COLO829 (cell line): ENCODE measurements at places on chromosomes 3 and 15.

DNA sequence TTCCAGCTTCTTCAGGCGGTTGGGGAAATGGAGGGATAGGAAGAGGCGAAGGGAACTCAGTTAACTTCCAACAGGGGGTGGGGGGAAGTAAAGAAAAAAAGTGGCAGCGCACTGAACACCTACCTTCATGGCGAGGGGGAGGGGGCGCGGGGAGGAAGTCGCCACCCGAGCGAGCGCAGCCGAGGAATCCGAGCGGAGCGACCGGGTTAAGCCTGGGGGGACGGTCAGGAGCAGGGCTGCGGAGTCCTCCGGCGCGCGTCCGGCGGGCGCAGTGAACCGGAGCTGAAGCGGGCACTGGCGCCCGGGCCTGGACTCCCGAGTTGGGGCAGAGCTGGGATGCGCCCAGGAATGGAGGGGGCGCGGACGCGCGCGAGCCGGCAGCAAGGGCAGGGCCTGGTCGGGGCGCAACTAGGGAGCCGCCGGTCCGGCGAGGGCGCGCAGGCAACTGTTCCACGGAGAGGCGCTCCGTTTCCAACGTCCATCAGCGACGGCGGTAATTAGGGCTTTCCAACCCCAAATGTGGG, at the start of gene WNT5A:
WNT5A (minus strand) TSS at position 450 of the 524 bp plus-strand sequence; CDS start at position 129, 321 bp downstream.
- no peak for DNase-seq

- DNase-seq = no peak
Measured at GRCh38 chr15:81174125-81174791, 22.4 kb upstream of the IL16 start.

GRCh38 chr3:44355362-44356033, 16.9 kb downstream of the TCAIM start:
- peak; percentile 41 for DNase-seq

DNA sequence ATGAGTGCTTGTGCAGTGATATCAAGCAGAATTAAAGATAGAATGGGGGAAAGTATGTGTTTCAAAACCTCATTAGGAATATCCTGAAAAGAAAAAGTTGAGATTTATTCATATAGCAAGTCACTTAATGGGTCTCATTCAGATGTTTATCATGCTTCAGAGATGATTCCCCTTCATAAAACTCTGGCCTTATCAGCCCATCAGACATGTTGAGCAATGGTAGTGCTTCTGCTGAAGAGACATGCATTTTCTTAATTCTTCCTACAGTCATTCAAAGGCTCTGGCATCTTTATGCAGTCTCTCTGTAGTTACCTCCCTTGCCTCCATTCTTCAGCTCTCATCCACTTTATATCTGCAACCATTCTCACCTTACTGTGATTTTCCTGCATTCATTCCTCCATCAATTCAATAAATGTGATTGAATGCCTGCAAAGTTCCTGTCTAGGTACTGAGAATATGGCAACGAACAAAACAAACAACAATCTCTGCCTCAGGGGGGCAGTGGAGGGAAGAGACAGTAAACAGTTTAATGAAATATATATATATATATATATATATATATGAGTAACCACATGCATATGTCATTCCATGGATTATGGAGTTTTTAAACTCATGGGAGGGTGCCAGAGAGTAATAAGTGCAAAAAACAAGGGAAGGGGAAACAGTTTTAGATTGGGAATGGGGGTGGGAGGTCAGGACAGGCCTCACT, 138.5 kb downstream of the NECTIN3 start:
- DNase-seq = no peak

GRCh38 chr3:68996356-68996995, 17.0 kb downstream of the EOGT start:
- no peak for DNase-seq

GRCh38 chr15:59879506-59880265, 124.4 kb upstream of the FOXB1 start:
- DNase-seq = no peak

DNA sequence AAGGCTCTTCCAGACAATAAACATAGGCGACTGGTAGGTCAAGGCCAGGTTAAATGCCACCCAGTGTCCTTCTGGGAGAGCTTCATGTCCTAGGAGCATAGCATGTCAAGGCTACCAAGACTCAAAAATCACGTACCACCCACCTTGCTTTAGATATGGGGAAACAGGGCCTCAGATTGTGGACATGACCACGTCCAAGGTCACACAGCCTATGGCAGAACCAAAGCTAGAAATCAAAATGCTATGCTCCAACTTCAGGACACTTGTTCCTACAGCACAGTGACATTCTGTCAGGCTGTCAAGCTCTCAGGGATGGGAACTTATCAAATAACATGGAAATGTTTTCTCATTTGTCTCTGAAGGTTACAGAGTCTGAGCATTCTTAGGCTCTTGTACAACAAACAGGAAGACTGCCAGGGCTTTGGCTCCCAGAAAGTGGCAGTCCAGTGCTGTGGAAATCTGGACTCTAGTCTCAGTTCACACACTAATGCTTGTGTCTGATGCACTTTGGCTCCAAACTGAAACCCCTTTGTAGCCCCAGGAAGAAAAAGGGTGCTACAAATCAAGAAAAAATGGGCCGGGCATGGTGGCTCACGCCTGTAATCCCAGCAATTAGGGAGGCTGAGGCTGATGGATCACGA, 170.4 kb upstream of the LPP start:
- DNase-seq = no peak

DNA sequence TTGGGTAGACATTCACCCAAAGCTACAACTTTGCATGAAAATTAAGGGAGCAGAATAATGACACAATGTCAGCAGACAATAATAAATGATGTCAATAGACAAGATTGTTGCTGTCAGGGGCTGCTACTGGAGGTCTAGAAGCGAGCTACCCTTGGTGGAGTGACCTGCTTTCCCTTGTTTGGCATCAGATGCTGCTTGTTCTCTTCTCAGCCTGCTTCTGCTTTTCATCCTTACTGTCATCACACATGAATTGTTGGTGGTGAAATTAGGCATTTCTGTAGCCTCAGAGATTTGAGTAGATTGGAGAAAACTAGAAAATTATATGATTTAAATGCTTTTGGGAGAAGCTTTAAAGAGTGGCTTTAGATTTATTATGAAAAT, 193.8 kb downstream of the NR1D2 start:
- no peak for DNase-seq

DNA sequence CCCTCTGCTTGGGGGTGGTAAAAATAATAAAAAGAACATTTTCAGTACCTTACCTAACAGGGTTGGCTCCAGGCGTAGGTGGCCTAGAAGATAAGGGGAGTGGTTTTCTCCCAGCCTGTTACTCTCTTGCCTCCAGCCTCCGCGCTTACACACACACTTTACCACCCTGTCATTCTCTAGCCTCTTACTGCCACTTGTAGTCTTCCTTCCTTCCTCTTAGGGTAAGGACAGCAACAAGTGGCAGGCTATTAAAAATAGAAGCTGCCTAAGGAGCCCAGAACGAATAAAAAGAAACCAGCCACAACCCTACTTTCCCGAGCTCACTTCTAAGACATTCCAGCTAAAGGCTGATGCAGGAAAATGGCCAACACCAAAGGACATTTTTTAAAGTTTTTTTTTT, 9.6 kb upstream of the LIPH start:
- no peak for DNase-seq

DNA sequence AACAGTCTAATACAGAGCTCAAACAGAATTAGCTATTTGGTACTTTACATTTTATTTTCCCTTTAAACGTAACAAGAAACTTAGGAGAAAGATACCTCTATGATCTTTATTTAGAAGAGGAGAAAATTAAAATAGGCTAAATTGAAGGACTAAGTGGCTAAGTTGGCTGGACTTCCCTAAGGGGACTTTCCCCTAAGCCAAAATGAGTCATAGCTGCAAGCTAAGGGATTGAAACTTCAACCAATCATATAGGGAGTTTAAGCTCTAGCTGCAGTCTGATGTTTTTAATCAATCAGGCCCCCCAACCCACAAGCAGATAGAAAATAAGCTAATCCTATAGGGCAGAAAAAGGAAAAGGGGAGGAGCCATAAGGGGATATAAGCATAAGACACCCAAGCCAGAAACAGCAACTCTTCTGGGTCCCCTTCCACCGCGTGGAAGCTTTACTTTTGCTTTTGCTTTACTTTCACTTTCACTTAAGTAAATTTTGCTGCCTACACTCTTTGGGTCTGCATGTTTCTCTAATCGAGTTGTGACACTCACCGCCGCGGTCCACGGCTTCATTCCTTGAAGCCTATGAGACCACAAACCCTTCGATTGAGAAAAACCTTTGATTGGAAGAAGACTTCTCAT, 1108.5 kb upstream of the EPHA6 start:
- DNase-seq = no peak

GRCh38 chr15:38038659-38039442, 104.4 kb downstream of the TMCO5A start:
- DNase-seq = no peak

GRCh38 chr3:181722156-181722555, 10.4 kb downstream of the SOX2 start:
- DNase-seq = no peak

- peak; percentile 27 for DNase-seq
Measured at GRCh38 chr3:193040836-193041672, 123.4 kb upstream of the MB21D2 start.

GRCh38 chr3:193686665-193687483, 93.9 kb downstream of the OPA1 start:
- DNase-seq = no peak

- DNase-seq = no peak
Measured at GRCh38 chr15:89743594-89743993, 7.5 kb downstream of the MESP1 start.

DNA sequence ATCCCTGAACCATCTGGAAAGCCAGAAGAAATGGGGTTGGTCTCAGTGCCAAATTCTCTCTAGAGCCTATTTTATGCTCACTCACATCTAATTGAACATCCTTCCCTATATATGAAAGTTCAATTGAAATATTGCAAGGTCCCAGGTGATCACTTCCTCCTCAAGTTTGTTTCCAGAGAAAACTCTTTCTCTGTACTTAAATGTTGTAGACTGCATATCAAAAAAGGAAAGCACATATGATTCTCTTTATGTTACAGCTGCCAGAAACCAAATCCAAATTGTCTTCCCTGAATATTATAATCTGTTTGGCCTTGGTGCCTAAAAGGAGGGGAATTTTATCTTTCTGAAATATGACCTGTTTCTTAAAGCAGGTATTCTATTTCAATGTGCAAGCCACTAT, 93.3 kb downstream of the SHOX2 start:
- no peak for DNase-seq

DNA sequence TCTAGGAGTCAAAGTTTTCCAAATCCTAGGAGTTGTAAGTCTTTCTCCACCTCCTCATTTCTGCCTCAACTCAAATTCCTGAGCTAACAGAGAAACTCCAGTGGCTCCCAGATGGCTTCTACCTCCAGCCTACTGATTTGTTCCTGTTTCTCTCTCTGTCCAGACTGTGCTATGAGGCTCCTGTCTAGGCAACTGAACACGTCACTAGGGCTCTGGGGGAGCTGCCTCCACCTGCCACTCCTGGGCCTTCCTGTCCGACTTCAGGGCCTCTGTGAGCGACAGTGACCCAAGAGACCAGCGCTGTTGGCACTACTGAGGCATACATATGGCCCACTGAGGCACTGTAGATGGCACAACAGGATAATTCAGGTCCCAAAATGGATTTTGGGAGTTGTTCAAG, 71.4 kb downstream of the EXOG start:
- no peak for DNase-seq

DNA sequence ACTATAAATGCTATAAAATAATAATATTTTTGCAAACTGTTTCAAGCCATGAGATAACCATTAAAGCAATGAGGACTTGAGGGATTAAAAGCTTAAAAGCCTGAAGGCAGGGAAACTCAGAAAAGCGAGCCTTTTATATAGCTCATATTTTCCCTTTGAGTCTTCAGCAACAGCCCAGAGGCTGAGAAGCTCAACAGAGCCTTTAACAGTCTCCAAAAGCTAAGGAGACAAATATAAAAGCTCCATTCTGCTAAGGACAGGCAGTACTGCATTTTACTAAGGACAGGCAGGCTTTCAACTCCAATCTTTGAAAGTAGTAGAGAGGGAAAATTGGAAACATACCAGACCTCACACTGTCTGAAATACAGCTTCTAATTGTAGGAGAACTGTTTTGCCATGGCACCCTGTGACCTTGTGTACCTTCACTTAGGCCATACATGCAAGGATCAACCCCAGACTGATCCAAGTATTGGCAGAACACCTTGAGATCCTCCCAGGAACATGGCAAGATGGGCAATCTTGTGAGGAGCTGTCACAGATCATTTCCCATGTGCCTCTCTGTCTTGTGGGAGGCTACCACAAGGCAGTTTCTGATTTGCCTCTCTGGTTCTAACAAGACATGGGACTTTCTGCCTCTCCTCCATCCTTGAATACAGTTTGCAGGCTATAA, 53.1 kb upstream of the ARNT2 start:
- DNase-seq = peak; percentile 4
